Stimulated activated naive CD4-positive, alpha-beta T cell treated with Interleukin-2 at 50 U/mL for 16 hours (primary cell): ENCODE measurements at places on chromosomes 3 and 15.
A peak's percentile ranks its signal among the peaks of the same experiment; 100 is the strongest.

- no peak for DNase-seq
Observed at GRCh38 chr3:42402394-42403096, 7.9 kb downstream of the LYZL4 start.

- no peak for DNase-seq
Observed at GRCh38 chr3:6862041-6862879, 1.3 kb downstream of the GRM7 start.

DNA sequence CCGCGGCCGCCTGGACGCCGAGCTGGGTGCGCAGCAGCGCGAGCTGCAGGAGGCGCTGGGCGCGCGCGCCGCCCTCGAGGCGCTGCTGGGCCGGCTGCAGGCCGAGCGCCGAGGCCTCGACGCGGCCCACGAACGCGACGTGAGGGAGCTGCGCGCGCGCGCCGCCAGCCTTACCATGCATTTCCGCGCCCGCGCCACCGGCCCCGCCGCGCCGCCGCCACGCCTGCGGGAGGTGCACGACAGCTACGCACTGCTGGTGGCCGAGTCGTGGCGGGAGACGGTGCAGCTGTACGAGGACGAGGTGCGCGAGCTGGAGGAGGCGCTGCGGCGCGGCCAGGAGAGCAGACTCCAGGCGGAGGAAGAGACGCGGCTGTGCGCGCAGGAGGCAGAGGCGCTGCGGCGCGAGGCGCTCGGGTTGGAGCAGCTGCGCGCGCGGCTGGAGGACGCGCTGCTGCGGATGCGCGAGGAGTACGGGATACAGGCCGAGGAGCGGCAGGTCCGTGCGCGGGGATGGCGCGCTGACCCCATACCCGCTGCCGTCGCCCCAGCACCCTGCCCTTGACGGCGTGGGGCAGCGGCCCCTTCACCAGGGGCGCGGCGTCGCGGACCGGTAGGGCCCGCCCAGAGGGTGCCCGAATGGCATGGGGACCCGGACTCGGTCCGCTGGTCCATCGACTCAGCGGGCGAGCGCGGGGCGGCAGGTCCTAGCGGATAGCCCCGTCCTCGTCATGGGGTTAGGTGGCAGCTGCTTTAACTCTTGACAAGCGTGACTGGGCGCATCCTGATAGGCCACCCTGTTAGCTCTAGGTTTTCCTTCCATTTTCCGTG, 848 bp downstream of the SYNM start:
- DNase-seq: no peak

- peak; percentile 1 for DNase-seq
Observed at GRCh38 chr3:151156618-151157216, 46.3 kb downstream of the GPR171 start.

GRCh38 chr15:83163032-83163431, 44.6 kb downstream of the HDGFL3 start:
- DNase-seq: no peak
